ENCODE measurements at places on chromosomes 12 and 14. TPM values are rescaled to one million over a fixed set of nuclear protein-coding genes. Genes with fewer than 3 reads are reported as not detected.

- peak overlapping the region; percentile 28 for H3K27ac ChIP-seq
- no peak for DNase-seq
- peaks cover 8% of the 10 kb centered on the region for H3K4me1 ChIP-seq
- no peak overlapping the region for H3K4me3 ChIP-seq
Measured at GRCh38 chr12:53652366-53652765, 23.5 kb downstream of the ATP5MC2 start.

Gene KRT73
- not detected for total RNA-seq

DNA sequence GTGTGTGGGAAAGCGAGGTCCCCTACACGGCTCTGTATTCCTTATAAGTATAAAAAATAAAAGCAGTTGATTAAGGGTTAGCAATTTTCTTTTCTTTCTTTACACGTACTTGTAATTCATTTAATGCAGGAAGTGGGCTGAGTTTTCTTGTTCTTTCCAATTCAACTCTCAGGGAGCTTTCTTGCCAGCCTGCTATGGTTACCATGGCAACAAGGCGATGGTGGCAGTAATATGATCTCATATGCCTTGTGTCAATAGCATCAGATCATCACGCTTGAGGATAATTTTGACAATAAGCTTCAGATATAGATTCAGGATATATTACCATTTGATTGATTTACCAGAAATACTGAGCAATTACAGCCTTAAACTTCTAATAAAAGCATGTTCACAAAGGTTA, 466.5 kb downstream of the APAF1 start:
- no peak overlapping the region for H3K4me3 ChIP-seq
- H3K4me1 ChIP-seq, result no peaks in the 10 kb centered on the region
- H3K27me3 ChIP-seq, result no peaks in the 10 kb centered on the region
- no peaks in the 10 kb centered on the region for H3K36me3 ChIP-seq
- H3K27ac ChIP-seq, result no peak overlapping the region

Gene RDH12
- total RNA-seq, result not detected

Gene ZNF891
- 2.0 TPM for total RNA-seq

Gene DACT1
- total RNA-seq, result 46.0 TPM

Gene GALNT4
- 3.3 TPM for total RNA-seq

- H3K36me3 ChIP-seq, result no peaks in the 10 kb centered on the region
- no peak overlapping the region for H3K4me3 ChIP-seq
- H3K27me3 ChIP-seq, result no peaks in the 10 kb centered on the region
- no peak for DNase-seq
- peak overlapping the region; percentile 19 for H3K27ac ChIP-seq
Measured at GRCh38 chr12:93080452-93080851, 151.4 kb upstream of the EEA1 start.

DNA sequence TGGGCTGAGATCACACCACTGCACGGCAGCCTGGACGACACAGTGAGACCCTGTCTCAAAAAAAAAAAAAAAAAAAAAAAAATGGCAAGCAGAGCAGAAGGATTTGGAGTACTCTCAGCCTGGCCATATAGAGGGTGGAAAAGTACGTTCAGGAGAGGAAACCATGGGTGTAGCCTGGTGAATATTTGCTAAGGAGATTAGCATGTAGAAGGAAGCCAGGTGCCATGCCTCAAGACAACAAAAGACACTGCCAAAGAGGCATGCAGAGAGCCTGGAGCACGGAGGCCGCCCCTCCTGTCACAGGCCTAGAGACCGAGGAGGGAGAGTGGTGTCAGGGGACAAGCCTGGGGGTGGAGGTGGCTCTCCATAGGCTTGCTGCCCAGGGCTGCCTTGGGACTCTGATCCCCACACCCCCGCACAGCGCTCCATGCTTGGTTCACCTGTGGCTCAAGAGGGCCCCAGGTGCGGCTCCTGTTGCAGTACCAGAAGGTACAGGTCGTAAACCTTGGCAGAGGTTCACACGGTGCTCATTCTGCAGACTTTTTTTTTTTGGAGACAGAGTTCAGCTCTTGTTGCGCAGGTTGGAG, 27.9 kb upstream of the DEGS2 start:
- no peaks in the 10 kb centered on the region for H3K36me3 ChIP-seq
- DNase-seq, result no peak
- no peak overlapping the region for H3K27ac ChIP-seq

Gene CD27
- not detected for total RNA-seq

Gene SLC17A8
- not detected for total RNA-seq

Gene GDF3
- total RNA-seq, result not detected

- H3K4me1 ChIP-seq, result no peaks in the 10 kb centered on the region
- H3K27me3 ChIP-seq, result no peaks in the 10 kb centered on the region
- no peak for DNase-seq
- peaks cover 9% of the 10 kb centered on the region for H3K36me3 ChIP-seq
- H3K4me3 ChIP-seq, result no peak overlapping the region
Measured at GRCh38 chr14:102279688-102280348, 25.1 kb downstream of the MOK start.

Gene KRT75
- total RNA-seq, result not detected

DNA sequence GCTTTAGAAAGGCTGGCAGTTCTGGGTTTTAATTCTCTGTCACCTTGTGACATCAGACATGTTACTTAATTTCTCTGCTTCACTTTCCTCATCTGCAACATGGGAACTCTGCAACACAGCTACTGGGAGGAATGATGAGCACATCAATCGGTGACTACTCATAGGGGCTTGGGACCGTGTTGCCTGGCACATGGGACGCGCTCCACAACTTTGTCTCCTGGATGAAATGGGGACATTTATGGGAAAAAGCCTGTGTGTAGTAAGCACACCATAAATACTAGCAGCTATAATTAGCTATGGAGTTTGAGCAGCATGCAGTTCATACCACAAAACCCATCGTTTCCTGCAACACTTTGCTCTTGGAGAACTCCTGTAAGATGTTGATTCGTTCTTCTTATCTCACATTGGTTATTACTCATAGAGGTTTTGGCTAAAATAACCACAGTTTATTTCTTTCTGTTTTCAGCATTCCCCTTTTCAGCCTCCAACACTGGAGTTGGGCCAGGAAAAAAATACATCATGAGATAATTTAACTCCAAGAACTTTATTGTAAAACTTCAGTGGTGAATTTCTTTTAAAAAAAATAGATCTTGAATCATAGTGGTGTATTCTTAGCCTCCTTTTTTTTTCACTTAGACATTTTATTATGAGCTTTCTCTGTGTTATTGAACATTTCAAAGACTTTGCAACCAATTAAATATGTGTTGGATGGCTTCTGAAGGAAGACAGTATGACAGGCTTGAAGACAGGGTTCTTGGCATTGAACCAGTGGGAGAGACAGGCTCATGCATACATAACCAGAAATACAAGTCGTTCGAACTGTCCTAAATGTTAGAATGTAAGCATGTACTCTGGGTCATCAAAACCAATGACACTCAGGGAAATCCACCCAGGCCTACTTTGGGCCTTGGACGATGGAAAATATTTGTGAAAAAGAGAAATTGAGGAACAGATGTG, 72.7 kb downstream of the RIN3 start:
- no peaks in the 10 kb centered on the region for H3K36me3 ChIP-seq
- no peaks in the 10 kb centered on the region for H3K27me3 ChIP-seq
- peaks cover 51% of the 10 kb centered on the region for H3K4me1 ChIP-seq
- peak; percentile 92 for DNase-seq
- no peak overlapping the region for H3K4me3 ChIP-seq
- H3K27ac ChIP-seq, result peak overlapping the region; percentile 95

GRCh38 chr12:42360747-42361403, 34.9 kb downstream of the PPHLN1 start:
- no peaks in the 10 kb centered on the region for H3K36me3 ChIP-seq
- DNase-seq, result no peak
- no peak overlapping the region for H3K4me3 ChIP-seq

DNA sequence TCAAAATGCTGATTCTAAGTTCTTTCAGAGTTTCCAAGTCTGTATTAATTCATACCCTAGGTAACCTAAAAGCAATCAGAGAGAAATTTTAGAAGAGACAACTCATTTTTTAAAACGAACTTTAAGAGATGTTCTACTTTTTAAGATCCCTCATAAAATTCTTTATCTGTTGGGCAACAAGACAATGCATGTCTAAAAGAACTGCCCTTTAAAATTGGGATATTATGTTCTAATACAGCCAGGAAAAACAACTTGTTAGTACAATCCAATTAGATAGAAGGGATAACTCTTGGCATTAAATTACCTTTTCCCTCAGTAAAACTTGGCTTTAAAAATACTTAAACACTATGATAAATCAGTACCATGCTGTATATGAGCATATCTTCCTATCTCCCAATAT, 15.6 kb downstream of the DICER1 start:
- no peaks in the 10 kb centered on the region for H3K36me3 ChIP-seq
- H3K27ac ChIP-seq, result no peak overlapping the region
- no peaks in the 10 kb centered on the region for H3K27me3 ChIP-seq
- DNase-seq, result no peak

DNA sequence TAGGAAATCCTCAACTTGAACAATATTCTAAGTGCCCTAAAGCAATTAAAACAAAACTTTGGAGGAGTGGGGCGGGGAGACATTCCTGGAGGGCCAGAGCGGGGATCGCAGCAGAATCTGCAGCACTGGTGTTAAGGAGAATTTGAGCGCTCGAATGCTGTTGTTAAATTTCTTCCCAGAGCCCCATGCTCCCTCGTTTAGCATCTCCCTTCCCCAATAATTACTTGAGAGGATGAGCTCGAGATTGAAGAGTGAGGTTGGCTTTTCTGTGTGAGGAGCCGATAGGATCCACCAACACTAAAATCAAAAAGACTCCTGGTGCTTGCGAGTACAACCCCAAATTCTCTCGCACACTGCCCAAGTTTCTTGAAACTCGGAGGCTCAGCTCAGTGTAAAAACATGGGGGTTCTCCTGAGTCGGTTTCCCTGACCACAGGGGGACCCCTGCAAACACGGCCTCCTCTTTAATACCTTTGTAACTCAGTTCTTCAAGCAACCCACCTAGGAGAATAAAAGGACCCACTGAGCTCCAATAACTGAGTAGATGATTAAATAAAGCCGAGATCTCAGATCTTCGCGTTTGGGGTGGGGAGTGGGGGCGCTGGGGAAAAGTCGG, 10.2 kb upstream of the FOXG1 start:
- H3K27ac ChIP-seq, result no peak overlapping the region
- DNase-seq, result no peak
- H3K4me3 ChIP-seq, result no peak overlapping the region
- no peaks in the 10 kb centered on the region for H3K36me3 ChIP-seq
- no peaks in the 10 kb centered on the region for H3K4me1 ChIP-seq

Gene C12orf56
- not detected for total RNA-seq
